ENCODE measurements at places on chromosomes 3 and 15.
A peak's percentile ranks its signal among the peaks of the same experiment; 100 is the strongest.

- no peak for DNase-seq
Measured at GRCh38 chr3:169666076-169666375, 2.5 kb upstream of the MECOM start.

DNA sequence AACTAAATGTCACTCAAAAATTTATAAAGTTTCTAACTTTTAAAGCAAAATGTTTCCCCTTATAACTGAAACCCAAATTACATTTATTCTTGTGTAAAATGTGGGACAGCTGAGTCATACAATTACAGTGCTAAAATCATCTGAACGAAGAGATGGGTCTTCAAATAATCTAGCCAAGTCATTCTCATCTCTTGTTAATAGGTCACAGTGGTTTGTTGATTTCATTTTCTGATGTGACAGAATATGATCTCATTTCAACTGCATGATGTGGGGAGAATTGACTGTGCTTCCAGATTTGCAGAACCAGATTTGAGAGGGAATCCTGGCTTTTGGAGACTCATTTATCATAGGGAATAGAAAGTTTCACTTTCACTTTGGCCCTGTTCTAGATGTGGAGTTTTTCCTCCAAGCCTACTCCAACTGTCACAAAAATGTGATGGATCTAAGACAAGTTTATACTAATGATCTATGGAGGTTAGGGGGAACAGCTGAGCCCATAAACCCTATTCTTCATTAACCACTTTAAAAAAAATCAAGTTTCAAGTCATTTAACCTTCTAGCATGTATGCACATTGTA, 685.0 kb downstream of the PDCD6IP start:
- DNase-seq: no peak

DNA sequence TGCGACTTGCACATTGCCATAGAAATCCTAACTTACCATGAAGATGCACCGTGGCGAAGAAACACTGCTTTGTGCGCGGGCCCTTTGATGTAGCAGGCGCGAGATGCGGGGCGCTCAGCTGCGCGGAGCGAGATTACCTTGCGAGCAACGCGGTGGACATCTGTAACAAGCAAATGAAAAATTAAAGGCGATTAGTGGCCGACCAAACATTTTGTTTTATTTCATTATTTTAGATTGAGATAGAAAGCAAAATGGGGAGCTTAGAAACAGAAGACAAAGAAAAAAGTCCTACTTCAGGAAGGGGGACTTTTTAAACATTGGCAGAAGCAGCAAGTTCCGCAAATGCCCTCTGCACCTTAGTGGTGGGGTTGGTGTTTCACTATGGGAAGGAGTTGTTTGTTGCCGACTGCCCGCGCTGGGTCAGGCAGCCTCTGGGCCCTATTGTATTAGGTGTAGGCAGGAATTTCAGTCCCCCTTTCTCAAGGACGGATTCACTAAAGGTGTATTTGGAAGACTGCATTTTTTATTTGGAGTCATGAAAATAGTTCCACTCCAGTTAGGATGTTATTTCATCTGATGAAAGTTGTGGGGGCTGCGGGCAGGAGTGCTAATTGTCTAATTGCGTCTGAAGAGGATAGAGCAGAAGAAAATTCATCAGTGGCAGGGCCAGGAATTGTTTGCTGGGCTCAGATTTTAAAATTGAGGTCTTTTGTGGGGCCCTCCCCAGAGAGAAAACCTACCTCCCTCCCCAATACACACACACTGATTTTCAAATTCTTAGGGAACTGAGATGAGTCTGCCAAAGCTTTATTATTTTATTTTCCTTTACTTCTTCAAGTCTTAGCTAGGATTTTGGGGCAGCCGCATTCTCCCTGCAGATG, 17.4 kb downstream of the ZIC4 start:
- no peak for DNase-seq

DNA sequence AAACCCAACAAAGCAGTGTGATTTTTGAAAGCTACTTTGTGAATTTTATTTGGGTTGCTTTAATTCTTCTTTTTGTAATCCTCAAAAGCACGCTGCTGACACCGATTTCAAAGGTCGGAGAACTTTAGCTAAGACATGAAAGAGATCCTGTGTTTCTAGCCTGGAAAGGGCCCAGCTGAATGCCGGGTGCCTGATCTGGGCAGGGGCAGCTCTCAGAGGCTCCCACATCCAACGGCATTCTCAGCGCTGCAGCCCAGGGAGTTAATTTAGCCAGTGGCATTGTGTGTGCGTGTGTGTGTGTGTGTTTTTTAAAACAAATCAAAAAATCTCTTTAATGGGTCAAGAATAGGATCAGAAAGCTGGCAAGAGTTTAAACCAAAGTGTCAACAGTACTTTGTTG, 6.6 kb downstream of the RBP1 start:
- DNase-seq: peak; percentile 61

DNA sequence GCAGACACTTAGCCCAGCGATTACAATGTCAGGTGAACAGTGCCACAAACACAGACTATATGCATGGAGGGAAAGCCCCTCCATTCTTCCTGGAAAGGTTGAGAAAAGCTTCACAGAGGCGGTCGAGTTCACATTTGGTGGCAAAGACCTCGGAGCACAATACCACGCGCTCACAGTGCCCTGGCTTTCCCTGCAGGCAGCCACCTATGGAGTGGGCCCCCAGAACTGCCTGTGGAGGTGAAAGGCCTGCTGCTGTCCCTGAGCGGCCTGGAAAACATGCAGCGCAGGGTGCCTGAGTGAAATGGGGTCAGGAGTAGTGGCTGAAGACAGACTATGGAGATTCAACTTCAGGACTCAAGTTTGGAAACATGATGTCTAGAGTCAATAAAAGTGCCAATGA, 26.9 kb downstream of the PDIA5 start:
- DNase-seq: no peak

DNA sequence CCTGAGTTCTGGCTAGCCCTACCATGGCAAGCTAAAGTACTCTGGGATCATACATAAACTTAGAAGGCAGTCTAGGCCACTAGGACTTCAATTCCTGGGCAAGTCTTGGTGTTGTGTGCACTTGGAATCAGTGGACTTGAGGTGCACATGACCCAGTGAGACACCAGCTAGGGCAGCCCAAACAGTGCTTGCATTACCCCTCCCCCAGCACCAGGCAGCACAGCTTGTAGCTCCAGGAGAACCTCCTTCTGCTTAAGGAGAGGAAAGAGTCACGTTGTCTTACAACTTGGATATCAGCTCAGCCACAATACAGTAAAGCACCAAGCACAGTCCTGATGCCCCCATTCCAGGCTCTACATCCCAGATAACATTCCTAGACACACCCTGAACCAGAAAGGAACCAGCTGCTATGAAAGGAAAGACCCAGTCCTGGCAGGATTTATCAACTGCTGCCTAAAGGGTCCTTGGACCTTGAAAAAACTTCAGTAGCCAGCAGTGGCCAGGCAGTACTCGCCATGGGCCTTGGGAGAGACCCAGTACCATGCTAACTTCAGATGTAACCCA, 57.2 kb downstream of the MYO9A start:
- no peak for DNase-seq

DNA sequence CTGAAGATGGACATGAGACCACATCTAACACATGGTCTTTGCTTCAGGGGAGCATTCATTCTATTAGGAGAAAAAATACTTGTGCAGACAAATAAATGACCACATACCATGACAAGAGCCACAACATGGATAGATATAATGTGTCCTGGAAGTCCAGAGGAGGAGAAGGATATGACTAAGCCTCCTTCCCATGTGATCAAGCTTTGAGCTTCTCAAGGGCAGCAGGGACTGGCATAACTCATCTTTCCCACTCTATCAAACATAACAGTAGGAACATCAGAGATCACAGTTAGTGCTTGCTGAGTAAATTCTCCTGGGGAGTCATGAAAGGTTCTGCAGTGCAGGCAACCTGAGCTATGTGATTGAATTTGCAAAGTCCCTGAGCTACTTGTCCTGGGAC, 86.0 kb upstream of the LPP start:
- peak; percentile 83 for DNase-seq

DNA sequence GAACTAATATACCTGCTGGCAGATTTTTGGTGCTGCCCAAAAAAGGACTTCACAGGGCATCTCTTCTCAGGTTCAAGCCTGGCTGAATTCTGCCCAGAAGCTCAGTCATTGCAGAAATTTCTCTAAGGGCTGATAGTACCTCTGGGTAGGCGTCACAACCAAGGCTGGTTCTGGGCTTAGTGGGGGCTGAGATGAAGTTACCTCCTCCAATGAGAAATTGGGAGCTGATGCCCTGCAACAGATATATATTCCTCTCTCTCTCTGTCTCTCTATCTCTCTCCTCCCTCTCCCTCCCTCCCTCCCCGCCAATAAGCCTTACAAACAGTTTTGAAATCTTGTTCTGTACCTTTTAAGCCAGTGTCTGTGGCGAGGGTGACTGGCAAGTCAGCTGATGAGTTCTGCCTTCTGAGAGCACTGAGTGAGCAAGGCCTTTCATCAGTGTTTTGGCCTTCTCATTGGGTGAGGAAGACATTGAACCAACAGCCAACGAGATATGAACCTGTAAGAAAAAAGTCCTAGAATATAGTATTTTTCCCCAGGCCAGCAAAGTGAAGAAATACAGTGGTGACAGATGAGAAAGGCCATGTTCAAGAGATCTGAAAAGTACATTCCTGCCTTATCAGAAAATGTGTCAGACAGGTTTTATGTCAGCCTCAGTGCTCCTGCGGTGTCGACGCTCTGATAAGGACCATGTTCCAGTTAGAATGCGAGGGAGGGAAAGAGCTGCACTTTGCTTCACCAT, 45.5 kb downstream of the TMEM39A start:
- DNase-seq: no peak

- no peak for DNase-seq
Measured at GRCh38 chr3:128950223-128950938, 43.5 kb downstream of the CFAP92 start.

GRCh38 chr3:31550452-31551251, 17.9 kb downstream of the STT3B start:
- DNase-seq: peak; percentile 46

GRCh38 chr15:79970624-79971434, at the start of gene BCL2A1:
Gene BCL2A1 (minus strand): TSS chr15:79971196. CDS start chr15:79971119, 77 bp downstream.
- DNase-seq: peak; percentile 45

GRCh38 chr15:26572602-26573350, 200.1 kb downstream of the GABRB3 start:
- DNase-seq: no peak

GRCh38 chr3:31356941-31357340, 175.8 kb upstream of the STT3B start:
- no peak for DNase-seq

DNA sequence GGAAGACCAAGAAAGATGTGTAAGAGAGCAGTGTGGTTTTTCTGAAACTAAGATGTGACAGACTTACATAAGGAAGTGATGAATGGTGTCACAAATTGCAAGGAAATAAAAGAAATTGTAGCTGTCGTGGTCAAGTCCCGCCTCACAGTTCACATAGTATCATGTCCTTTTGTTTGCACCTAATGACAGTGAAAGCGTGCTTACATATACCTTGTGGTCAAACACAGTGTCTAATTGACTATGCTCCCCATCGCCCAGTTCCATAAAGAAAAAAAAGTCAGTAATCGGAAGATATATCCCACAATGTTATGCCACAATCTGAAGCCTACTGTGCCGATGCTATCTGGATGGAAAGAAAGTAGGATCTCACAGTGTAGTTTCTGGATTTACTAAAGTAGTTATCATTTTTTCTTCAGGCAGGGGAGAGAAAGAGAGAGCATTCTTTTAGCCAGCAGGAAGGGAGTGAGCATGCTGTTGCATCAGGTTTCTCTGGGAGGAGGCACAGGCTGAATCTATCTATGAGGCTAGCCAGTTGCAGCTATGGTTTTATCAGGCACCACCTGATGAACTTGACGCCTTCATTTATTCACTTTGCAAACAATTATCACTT, 9.8 kb upstream of the PLSCR1 start:
- DNase-seq: no peak

DNA sequence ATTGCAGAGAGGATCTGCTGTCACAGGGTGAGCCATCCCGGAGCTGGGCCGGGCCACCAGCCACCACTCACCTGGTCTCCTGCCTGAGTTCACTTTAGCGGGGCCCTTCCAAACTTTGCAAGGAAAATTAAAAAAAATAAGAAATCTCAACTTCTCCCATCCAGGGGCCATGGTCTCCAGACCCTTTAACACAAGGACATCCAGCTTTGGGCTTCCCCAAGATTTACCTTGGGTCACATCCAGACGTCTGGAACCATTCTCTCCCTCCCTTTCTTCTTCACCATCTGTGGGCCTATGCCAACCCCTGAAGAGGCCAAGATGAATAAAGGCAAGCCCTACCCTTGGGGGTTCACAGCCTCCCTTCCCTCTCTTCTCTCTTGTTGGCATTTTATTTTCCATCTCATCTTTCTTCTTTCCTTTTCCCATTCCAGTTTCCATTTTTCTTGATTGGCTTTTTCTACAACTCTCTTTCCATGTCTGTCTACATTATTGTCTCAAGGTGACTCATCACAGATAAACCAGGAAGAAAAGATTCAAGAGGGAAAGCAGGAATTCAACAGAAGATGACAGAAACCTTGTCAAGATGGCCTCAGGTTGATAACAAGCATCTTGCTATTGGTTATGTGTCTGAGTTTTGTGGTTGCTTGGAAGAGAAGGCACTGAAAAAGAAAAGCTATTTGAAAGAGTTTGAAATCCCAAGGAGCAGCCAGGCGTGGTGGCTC, 49.5 kb downstream of the ITGA11 start:
- no peak for DNase-seq

- DNase-seq: no peak
Measured at GRCh38 chr15:51724199-51724598, 13.3 kb downstream of the LYSMD2 start.

- DNase-seq: no peak
Measured at GRCh38 chr3:136602818-136603217, 149.4 kb downstream of the STAG1 start.

DNA sequence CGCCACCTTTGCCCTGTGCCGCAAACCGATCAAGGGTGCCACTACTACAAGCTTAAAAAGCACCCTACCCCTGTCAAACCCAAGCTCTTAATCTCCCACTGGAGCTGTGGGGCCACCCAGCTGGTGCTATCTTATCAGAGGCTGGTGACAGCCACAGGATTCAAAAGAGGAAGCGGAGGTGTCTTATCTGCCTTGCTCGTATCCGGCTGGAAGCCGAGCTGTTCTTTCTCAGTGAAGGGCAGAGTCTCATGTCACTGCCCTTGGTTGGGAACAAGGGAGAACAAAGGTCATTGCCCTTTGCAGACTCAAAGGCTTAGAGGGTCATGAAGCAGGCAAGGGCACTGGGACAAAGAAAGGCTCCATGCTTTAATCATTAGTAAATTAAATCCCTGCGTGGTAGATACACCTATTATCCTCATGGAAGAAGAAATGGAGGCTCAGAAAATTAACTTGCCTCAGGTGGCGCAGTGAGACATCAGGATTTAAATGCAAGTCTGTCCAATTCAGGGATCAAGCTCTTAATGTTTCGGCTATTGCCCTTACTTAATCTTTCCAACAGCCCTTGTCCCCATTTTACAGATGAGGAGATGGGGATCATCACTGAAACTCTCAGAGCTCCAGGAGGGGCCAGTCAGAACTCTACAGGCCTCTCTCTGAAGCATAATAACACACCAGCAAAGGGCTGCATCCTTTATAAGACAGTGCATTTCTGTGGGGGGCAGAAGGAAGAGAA, 360.0 kb upstream of the PROK2 start:
- no peak for DNase-seq

GRCh38 chr3:30597131-30597768, 9.2 kb upstream of the TGFBR2 start:
- DNase-seq: peak; percentile 61

GRCh38 chr3:109982201-109982600, 644.9 kb upstream of the DPPA4 start:
- no peak for DNase-seq

GRCh38 chr3:8451696-8452095, 49.9 kb upstream of the LMCD1 start:
- no peak for DNase-seq

GRCh38 chr15:78732634-78733033, 78.6 kb downstream of the ADAMTS7 start:
- no peak for DNase-seq

- no peak for DNase-seq
Measured at GRCh38 chr3:171691485-171691884, 118.8 kb downstream of the PLD1 start.
